Urinary bladder (tissue), 4 donors: ENCODE measurements at places on chromosomes 4 and X. TPM values are rescaled to one million over a fixed set of nuclear protein-coding genes. Genes with fewer than 3 reads are reported as not detected.

The CT45A1 gene
- not detected for polyA plus RNA-seq

GRCh38 chr4:169258141-169258540 lies 12.6 kb downstream of the SH3RF1 start:
- no peak for DNase-seq

The DAPP1 gene
- 2.7 TPM for polyA plus RNA-seq

DNA sequence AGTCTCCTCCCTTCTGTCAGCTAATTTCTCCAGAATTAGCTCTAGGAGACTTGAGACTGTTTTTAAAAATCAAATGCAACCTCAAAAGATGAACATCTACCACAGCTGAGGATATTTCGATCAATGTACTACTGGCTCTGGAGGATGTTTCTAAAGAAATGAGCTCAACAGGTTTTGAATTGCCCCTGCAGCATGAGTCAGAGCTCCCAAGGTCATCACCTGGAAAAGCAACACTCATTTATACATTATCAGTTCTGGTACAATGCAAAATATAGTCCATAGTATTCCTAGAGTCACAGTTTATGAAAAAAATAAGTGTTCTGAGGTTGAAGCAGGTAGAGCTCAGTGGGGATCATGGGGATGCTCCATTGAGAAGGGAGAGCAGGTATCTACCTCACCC lies 50.8 kb upstream of the MCF2 start:
- no peak for DNase-seq

The LRP2BP gene
- 0.41 TPM for polyA plus RNA-seq

The NIPAL1 gene
- 1.2 TPM for polyA plus RNA-seq

The BCORL1 gene
- 9.4 TPM for polyA plus RNA-seq

The ANAPC10 gene
- 20.6 TPM for polyA plus RNA-seq

The RNF212 gene
- polyA plus RNA-seq = 4.2 TPM

The PRDM8 gene
- polyA plus RNA-seq = 13.7 TPM
